ENCODE measurements at places on chromosomes 13 and 19.

DNA sequence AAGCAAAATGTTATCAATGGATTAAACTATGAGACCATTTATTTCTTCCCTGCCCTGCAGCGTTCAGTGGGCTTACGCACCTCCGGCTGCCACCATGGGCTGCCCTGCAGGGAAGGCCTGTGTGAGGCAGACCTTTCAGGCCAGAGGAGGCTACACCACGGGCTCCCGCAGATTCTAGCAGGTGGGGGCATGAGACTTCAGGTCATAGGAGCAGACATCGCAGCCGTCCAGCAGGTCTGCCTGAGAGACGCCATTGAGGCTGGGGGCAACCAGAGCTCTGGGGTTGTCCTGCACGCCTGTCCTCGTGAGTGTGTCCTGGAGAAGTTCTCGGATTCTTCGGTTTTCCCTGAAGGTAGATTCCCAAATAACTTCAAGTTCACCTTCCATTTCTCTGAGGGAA, 9.4 kb upstream of the SLC7A9 start:
- no peak for DNase-seq

DNA sequence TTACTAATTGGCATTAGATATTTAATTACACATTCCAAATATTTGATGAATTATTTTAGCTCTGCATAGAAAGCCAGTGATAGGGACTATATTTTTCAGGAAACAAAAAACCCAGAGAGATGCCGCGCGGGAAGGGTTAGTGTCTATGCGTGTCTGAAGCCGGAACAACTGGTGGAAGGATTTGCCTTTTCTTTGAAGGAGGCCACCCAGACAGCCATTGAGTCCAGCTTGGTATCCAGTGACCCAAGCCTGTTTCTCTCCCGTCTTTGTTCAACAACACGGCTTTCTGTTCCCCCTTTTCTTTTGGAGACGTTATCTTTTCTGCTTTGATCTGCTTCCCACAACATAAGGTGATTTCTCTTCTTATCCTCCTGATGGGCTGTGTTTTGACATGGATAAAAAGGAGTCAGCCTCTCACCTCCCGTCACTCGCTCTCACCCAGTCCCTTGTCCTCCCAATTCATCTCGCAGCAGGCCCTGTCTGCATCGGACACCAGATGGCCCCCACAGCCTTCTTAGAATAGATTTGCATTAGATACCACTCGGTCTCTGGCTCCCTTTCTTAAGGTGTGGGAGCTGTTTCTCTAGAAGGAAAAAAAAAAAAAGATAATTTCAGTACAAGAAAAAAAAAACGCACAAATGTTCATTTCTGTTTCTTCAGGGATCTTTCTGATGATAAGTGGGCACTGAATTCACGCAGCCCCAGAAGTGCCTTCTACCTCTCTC, 361.8 kb downstream of the ZNF536 start:
- DNase-seq: no peak

DNA sequence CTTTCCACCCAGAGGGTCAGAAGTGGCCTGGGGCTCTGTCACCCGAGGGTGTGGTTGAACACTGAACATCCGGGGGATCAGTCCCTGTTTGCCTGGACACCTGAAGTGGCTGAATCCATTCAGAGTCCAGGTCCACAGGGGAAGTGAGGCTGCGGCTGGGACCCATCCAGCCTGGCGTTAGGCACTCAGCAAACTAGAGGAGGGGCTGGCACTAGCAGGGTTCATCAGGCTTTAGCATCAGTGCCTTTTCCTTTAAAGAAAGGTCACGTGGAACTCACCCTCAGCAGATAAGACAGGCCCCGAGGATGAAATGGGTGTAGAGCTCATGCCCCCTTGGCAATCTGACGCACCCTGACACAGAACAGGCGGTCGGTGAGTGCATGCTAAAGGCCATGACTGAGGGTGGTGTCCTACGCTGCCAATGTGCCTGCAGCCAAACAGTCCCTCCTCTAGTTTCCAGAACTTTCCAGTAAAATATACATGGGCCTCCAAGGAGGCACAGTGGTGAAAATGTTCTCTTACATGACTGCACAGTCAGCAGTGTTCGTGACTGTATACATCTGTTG, 72.4 kb upstream of the ARHGEF7 start:
- no peak for DNase-seq

- no peak for DNase-seq
Observed at GRCh38 chr19:16585094-16585801, 13.0 kb upstream of the SLC35E1 start.

GRCh38 chr19:21482863-21483276, 22.5 kb upstream of the ZNF429 start:
- DNase-seq: peak; percentile 38

GRCh38 chr13:79457948-79458347, 23.0 kb upstream of the NDFIP2 start:
- no peak for DNase-seq

Data from stimulated activated CD8-positive, alpha-beta memory T cell treated with anti-CD3 and anti-CD28 coated beads, Interleukin-12 subunit alpha, Interleukin-12 subunit beta, amount 100 ng/mL, for 4 hours (primary cell).